ENCODE measurements at places on chromosomes 5 and 9. TPM values are rescaled to one million over a fixed set of nuclear protein-coding genes. Genes with fewer than 3 reads are reported as not detected.
A peak's percentile ranks its signal among the peaks of the same experiment; 100 is the strongest.

The CCNG1 gene
- 521 TPM for total RNA-seq

The NR6A1 gene
- total RNA-seq: 99.3 TPM

The UNC13B gene
- 48.2 TPM for total RNA-seq

The TYRP1 gene
- not detected for total RNA-seq

The OR1L1 gene
- total RNA-seq: not detected

The SAP30L gene
- 25.0 TPM for total RNA-seq

The SGCD gene
- total RNA-seq: 0.11 TPM

GRCh38 chr5:112921833-112922817 is at the start of gene REEP5:
TSS of gene REEP5 (minus strand) at chr5:112922227. CDS start at chr5:112922190, 37 bp downstream.
- DNase-seq: peak; percentile 85
- H3K4me3 ChIP-seq: peak within 1 kb of the TSS; percentile 98
- H3K27ac ChIP-seq: no peak within 1 kb of the TSS
- peaks cover 11% of the 10 kb centered on the region for H3K36me3 ChIP-seq
- no peaks in the 10 kb centered on the region for H3K27me3 ChIP-seq

DNA sequence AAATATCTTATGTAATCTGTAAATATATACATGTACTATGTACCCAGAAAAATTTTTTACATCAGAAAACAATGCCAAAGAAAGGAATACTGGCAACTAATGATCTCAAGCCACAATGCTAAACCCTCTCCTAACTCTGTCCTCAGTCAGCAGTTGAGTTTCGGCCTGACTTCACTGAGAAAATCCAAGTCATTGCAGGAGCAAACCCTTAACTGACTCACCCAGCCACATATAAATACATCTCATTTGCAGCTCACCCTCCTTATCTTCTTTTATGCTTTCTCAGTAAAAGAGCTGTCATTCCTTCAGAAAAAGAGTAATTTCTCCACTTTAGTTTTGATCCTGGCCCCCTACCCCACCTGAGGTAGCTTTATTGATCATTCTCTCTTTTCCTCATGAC is 46.1 kb upstream of the TMED7 start:
- H3K4me3 ChIP-seq: no peak overlapping the region
- H3K27me3 ChIP-seq: no peaks in the 10 kb centered on the region
- H3K36me3 ChIP-seq: peaks cover 35% of the 10 kb centered on the region
- no peak overlapping the region for H3K27ac ChIP-seq
- H3K4me1 ChIP-seq: no peaks in the 10 kb centered on the region

DNA sequence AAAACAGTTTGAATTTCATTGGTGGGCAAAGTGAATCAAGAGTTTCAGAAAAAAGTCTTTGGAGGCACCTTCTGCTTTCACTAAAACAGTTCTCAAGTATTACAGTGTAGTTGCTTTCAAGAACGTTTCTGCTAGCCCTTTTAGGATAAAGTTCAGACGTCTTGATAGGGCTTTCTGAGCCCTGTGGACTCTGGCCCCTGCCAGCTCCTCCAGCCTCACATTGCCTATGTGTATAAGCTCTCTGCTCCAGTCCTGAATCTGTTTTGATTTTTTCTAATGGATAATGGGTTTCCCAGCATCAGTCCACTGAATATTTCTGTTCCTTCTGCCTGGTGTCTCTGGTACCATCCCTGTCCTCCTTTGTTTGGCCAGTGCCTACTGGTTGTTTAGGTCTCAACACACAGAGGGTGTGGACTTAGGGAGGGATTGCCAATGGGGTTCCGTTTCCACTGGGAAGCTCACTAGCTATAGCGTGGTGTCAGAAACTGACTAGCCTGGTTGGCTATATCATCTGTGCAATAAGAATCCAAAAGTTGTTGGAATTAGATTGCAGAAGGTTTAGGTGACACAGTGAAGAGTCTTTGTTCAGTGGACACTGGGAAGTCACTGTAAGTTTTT is 26.4 kb downstream of the ARHGAP26 start:
- H3K4me1 ChIP-seq: no peaks in the 10 kb centered on the region
- H3K36me3 ChIP-seq: no peaks in the 10 kb centered on the region
- no peaks in the 10 kb centered on the region for H3K27me3 ChIP-seq
- H3K27ac ChIP-seq: no peak overlapping the region
- no peak for DNase-seq
- H3K4me3 ChIP-seq: no peak overlapping the region

DNA sequence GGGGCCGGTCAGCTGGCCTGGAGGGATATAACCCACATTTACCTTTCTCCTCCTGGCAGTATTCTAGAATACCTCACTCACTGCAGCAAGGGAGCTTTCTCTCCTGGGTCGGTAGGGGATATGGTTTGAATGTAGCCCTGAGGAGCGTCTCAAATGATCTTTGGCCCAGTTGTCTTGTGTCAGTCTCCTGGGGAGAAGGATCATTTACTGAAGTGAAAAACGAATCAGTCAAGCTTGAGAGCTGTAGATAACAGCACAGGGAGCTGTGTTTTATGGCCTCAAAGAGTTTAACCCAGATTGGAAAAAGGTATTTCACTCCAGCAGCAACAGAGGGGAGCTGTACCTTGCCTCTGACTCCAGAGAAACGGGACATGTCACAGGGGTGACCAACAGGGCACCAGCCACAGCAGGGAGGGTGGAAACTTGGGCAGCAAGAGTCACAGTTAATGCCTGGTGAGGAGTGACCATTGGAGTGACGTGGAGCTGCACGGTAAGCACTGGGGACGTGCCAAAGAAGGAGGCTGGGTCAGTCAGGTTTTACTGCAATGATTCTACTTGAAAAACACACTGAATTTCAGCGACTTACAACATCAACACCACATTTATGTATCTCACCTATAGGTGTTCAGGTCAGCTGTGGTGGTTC is 29.8 kb upstream of the ZFR start:
- no peak overlapping the region for H3K27ac ChIP-seq
- H3K4me3 ChIP-seq: no peak overlapping the region
- H3K36me3 ChIP-seq: no peaks in the 10 kb centered on the region
- no peak for DNase-seq

DNA sequence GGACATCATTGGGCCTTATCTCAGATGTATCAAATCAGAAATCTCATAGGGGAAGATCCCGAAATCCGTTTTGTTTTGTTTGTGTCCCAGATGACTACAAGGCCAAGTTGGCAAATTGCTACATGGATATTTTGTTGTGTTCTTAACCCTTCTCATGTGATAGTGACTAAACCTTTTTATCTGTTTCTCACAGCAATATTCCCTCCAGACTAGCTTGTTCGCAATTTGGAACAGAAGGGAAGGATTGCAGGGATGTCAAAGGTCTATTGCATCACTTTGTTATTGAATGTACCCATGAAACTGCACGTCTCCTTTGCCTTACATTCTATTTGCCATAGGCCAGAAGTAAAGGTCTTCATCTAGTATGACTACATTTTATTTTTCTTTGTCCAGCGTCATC is 453.9 kb downstream of the NFIB start:
- H3K27me3 ChIP-seq: no peaks in the 10 kb centered on the region
- DNase-seq: no peak
- H3K36me3 ChIP-seq: no peaks in the 10 kb centered on the region
- peaks cover 8% of the 10 kb centered on the region for H3K4me1 ChIP-seq
- no peak overlapping the region for H3K27ac ChIP-seq
- H3K4me3 ChIP-seq: no peak overlapping the region

DNA sequence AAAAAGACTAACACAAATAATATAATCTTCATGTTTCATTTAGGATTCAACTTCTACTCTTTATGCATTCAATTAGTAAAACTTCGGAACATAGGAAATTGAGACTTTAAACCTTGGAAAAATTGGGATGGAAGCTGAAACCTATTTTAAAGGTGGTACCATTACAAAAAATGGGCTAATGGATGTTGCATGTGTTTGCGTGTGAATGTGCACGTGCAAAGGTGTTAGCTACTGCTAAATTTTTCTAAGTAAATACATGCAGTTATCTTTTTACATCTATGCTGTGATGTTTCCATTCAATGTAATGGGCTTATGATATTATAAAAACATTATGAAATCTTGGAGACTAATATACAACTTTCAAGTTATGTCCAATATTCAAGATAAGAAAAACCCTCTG is 134.8 kb downstream of the CDH10 start:
- DNase-seq: no peak
- H3K27ac ChIP-seq: no peak overlapping the region
- H3K36me3 ChIP-seq: no peaks in the 10 kb centered on the region
- no peaks in the 10 kb centered on the region for H3K4me1 ChIP-seq
- no peaks in the 10 kb centered on the region for H3K27me3 ChIP-seq

DNA sequence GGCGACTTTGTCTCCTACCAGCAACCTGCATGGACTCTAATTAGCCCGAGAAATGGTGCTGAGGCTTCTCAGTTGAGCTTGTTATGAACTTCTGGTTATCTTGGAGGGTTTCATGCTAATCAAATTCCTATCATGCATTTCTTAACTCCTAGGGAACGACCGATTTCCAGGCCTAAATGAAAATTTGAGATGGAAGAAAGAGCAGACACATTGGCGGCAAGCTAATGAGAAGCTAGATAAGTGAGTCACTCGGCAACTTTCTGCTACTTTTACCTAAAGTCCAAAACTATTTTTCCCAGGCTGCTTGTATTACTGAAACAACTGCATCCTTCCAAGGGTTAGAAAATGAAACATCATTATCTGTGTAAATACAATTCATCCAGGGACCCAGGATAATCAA is 207.2 kb downstream of the DOCK8 start:
- H3K27me3 ChIP-seq: no peaks in the 10 kb centered on the region
- DNase-seq: no peak
- no peaks in the 10 kb centered on the region for H3K36me3 ChIP-seq
- H3K27ac ChIP-seq: no peak overlapping the region
- H3K4me3 ChIP-seq: no peak overlapping the region

- peaks cover 24% of the 10 kb centered on the region for H3K27me3 ChIP-seq
- no peaks in the 10 kb centered on the region for H3K4me1 ChIP-seq
- no peak overlapping the region for H3K27ac ChIP-seq
- no peaks in the 10 kb centered on the region for H3K36me3 ChIP-seq
- peak overlapping the region; percentile 76 for H3K4me3 ChIP-seq
Observed at GRCh38 chr5:44389823-44390143, 563 bp upstream of the FGF10 start.

DNA sequence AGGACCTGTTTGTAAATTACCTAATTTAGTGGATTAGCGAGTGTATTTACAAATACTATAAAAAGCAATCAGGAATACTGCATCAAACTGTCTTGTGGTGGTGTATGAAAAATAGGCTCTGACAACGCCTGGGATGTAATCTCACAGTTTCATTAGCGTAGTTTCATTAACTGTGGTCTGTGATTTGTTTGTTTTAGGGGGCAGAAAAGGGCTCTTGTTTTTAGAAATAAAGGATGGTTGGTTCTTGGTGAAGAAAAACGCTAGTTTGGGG is 1.4 kb downstream of the SLC44A1 start:
- H3K27me3 ChIP-seq: no peaks in the 10 kb centered on the region
- no peaks in the 10 kb centered on the region for H3K36me3 ChIP-seq
- peaks cover 5% of the 10 kb centered on the region for H3K4me1 ChIP-seq
- peak overlapping the region; percentile 94 for H3K4me3 ChIP-seq
- H3K27ac ChIP-seq: no peak overlapping the region
- no peak for DNase-seq

DNA sequence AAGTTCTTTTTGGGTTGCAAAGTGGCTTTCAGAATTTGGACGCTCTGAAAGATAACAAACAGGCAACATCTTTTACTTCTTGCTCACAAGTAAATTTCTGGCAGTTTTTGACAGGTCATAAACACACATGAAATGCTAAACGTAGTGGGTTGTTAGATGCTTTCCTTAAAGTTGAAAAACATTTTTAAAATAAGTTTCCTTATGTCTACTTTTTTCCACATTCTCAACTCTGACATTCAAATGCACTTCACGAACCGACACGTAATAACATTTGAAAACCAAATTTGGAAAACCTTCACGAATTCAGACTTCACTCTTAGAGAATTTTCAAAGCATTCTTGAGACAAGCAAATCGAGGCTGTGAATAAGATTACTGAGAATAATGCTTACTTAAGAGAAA is 26.9 kb downstream of the MTX3 start:
- H3K27me3 ChIP-seq: no peaks in the 10 kb centered on the region
- no peaks in the 10 kb centered on the region for H3K36me3 ChIP-seq
- no peaks in the 10 kb centered on the region for H3K4me1 ChIP-seq
- H3K4me3 ChIP-seq: no peak overlapping the region
- DNase-seq: no peak

- H3K27ac ChIP-seq: no peak overlapping the region
- no peak for DNase-seq
- H3K27me3 ChIP-seq: no peaks in the 10 kb centered on the region
- H3K4me1 ChIP-seq: 0 out of 2 replicates have a peak, but pooled peaks cover 2% of the 10 kb centered on the region
- no peak overlapping the region for H3K4me3 ChIP-seq
Observed at GRCh38 chr5:168929656-168930055, 350.5 kb upstream of the PANK3 start.

- DNase-seq: no peak
- no peak overlapping the region for H3K4me3 ChIP-seq
- H3K4me1 ChIP-seq: no peaks in the 10 kb centered on the region
- H3K27ac ChIP-seq: no peak overlapping the region
- no peaks in the 10 kb centered on the region for H3K36me3 ChIP-seq
- no peaks in the 10 kb centered on the region for H3K27me3 ChIP-seq
Observed at GRCh38 chr5:56148453-56148971, 84.6 kb downstream of the ANKRD55 start.
